ENCODE measurements at places on chromosomes 7 and 10.

DNA sequence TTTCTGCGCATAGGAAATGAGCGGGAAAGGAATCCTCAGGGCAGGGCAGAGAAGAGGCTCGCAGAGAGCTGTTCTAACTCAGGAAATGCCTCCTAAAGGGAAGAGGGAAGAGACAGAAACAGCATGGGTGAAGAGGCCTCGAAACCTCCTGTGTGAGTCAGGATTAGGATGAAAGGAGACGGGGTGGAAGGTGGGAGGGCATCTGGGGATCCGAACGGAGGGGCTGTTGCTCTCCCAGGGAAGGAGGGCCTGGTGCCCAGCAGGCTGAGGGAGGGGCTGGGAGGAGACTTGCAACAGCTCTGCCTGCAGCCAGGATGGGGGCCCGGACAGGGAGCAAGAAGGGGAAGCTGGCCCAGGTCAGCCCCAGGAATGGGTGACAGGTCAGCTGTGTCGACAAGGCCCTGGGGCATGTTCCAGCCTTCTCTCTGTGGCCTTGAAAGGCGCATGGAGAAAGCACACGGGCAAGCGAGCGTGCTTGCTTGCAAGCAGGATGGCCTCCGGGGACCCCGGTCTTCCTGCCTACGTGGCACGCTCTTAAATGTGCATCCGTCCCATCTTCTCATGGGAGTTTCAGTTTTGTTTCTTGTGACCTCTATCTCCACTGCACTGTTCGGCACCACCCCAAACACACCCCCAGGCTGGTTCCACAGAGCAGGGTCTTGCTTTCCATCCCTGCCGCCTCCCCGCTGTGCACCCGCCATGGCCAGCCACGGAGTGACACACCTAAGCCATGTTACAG lies 63.5 kb downstream of the HIPK2 start:
- DNase-seq, result no peak

DNA sequence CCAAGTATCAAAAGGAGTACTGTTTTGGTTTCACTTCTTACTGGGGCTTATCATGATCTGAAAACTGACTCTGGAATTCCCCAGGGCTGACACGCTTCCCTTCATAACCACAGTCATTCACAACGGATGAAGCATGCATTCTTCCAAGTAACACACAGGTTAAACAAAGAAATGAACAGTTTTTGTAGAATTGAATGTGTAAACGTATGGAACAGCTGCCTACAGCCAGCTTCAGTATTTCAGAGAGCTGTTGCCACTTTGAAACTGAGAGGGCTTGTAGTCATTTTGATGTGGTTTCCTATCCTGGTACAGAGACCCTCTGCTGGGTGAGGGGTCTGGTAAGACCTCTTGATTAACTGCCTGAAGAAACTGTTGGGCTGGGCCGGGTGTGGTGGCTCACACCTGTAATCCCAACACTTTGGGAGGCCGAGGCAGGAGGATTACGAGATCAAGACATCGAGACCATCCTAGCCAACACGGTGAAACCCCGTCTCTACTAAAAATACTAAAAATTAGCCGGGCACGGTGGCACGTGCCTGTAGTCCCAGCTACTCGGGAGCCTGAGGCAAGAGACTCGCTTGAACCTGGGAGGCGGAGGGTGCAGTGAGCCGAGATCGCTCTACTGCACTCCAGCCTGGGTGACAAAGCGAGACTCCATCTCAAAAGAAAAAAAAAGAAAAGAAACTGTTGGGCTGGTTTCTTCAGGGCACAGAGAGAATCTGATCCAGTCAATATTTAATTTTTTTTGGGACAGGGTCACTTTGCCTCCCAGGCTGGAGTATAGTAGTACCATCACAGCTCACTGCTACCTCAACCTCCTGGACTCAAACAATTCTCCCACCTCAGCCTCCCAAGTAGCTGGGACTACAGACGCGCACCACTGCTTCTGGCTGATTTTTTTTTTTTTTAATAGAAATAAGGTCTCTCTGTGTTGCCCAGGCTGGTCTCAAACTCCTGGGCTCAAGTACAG lies 4.7 kb downstream of the NFE2L3 start:
- DNase-seq, result no peak

- DNase-seq, result no peak
Measured at GRCh38 chr10:80371467-80371866, 14.9 kb downstream of the DYDC2 start.

DNA sequence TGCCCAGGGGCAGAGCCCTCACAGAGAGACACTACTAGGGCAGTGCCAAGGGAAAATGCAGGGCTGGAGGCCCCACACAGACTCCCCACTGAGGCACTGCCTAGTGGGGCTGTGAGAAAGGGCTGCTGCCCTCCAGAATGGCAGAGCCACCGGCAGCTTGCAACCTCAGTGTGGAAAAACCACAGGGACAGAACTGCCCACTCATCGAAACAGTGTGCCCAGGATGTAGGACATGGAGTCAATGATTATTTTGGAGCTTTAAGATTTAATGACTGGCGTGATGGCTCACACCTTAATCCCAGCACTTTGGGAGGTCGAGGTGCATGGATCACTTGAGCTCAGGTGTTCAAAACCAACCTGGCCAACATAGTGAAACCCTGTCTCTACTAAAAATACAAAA lies 27.5 kb upstream of the MSS51 start:
- DNase-seq, result no peak

DNA sequence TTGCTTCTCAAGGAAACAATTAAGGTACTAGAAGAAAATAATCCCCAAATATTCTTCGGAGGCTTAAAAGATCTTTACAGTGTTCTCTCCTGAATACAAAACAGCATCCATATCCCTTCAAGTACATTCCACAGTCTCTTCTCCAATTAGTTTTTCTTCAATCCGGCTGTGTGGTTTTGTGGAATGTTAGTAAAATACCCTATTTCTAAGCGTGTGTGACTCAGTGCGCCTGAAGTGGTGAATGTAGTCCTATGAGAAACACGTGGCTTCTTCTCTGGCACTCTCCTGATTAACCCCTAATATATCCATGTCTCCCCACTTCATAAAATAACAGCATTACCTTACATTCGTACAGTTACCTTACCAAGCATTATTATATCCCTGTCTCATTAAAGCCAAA lies 570.2 kb downstream of the ARL4A start:
- DNase-seq, result no peak

- DNase-seq, result no peak
Measured at GRCh38 chr7:30309842-30310435, 25.5 kb downstream of the ZNRF2 start.

- DNase-seq, result no peak
Measured at GRCh38 chr10:129323879-129324278, 143.2 kb upstream of the MGMT start.

DNA sequence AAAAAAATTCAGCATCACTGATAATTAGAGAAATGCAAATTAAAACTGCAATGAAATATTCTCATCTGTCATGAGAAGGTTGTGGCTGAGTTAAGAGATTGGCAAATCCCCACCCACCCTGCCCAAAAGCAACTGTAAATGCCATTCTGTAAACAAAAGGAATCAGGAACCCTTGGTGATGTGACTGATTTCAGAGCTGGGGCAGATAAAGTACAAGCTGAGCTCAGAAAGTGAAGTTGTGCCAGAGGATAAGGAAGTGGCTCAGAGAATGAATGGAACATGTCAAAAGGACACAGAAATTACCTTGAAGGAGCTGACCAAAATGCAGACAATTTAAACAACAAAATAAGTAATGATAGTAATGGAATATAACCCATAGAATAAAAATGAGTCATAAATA lies 32.7 kb upstream of the ARMS2 start:
- DNase-seq, result no peak

DNA sequence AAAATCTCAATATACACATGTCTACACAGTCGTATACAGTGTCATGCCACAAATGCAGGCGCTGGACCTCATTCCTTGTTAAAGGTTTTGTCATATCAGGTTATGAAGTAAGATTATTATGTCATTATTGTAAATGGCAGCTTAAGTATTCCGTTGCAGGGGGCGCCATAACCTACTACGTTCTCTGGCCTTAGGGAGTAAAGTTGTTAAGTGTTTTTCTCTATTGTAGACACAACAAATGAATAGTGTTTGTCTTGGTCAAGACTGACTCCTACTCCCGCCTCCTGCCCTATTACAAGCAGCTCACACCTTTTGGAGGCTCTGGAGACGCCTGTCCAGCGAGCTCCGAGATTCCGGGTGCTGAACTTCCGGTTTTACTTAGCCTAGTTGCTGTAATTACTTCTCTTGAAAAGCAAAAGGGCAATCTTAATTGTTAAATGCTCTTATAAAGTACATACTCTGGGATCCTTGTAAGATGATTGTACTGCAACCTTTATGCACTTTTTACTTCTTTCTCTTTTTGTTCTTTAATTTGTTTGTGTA lies 994 bp downstream of the GATAD1 start:
- DNase-seq, result no peak

- DNase-seq, result no peak
Measured at GRCh38 chr7:155358948-155359712, 61.5 kb downstream of the INSIG1 start.

DNA sequence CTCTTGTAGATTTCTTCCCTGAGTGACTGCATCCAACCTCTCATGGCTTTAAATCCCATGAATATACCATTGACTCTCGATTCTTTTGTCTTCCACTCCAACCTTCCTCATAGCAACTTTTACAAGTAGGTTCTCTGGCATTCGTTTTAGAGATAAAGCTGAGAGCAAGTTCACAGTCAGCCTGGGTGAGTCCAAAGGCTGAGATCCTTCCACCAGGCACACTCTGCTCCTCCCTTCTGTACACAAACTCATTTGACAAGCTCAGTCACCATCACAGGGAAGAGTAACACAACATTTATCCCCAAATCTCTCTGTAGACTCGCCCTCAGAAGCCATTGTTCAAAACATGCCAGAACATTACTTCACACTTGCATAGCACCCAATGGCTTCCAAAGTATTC lies 10.9 kb downstream of the CTTNBP2 start:
- no peak for DNase-seq

- no peak for DNase-seq
Measured at GRCh38 chr10:30656233-30656632, 26.7 kb upstream of the LYZL2 start.

GRCh38 chr10:117131376-117132327 lies 6.4 kb downstream of the VAX1 start:
- DNase-seq, result no peak

GRCh38 chr7:79874797-79875196 lies 259.8 kb upstream of the GNAI1 start:
- DNase-seq, result no peak

DNA sequence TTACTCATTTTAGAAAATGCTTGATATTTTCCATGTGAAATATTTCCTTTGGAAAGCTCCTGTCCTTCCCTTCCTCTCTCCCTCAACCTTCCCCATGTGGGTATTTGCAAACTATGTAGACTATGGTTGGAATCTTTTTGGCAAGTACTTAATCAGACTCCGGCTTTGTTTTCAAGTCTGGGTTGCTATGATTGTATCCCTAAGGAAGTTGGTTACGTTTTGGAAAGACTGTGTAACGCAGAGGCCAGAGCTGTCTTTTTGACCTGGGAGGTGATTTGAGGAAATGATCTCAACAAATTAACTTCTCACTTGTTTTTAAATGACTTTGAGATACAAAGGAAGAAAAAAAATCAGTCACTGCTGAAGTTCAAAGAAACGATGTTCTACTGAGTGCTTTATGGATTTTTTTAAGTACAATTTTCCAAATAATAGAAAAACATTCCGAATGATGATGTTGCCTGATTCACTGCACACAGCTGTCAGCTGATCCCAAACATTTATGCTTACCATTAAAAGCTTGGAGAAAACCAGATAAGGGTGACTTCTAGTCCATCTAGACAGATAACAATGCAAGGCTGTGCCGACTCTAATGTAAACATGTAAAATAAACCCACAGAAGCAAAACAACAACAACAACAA lies 145.5 kb upstream of the CELF2 start:
- no peak for DNase-seq

GRCh38 chr10:83289373-83289772 lies 849.9 kb upstream of the GHITM start:
- no peak for DNase-seq

- DNase-seq, result no peak
Measured at GRCh38 chr10:14656052-14656730, 118.5 kb downstream of the FAM107B start.

- no peak for DNase-seq
Measured at GRCh38 chr10:89783406-89783805, 82.0 kb downstream of the KIF20B start.

DNA sequence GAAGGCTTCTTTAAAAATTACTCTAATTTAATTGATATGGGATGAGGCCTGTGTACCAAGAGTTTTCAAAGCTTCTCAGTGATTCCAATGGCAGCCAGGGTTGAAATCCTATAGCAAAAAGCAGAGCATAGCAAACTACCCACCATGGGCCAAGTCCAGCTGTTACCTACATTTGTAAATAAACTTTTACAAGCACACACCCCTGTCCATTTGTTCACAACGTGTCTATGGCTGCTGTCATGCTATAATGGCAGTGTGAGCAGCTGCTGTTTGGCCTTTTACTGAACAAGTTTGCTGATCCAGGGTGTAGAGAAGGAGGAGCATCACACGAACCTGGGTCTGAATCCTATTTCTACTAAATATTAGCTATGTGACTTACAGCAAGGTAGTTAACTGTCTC lies 50.0 kb downstream of the NPY start:
- no peak for DNase-seq

DNA sequence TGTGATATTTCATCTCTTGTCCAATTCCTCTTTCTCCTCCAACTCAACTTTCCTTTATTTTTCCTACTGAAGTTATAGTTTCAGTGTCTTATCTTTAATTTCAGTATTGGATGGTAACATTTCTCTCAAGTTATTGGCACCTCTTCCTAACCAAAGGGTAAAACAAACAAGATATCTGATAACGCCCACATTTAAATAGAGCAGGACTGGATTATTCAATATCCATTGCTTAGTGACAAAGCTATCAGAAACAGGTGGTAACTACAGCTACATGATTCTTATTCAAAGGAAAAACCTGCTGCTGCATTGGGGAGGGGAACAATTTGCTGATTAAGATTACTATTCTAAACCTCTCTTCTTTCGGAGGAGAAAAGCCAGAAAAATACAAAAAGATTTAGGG lies 87.8 kb downstream of the TAF3 start:
- DNase-seq, result no peak

GRCh38 chr10:729213-729612 lies 39.7 kb upstream of the DIP2C start:
- no peak for DNase-seq

GRCh38 chr7:17560516-17560915 lies 262.1 kb downstream of the AHR start:
- DNase-seq, result no peak

- no peak for DNase-seq
Measured at GRCh38 chr10:28788252-28788651, 110.9 kb downstream of the BAMBI start.

- no peak for DNase-seq
Measured at GRCh38 chr10:59072038-59072437, 104.4 kb upstream of the PHYHIPL start.

DNA sequence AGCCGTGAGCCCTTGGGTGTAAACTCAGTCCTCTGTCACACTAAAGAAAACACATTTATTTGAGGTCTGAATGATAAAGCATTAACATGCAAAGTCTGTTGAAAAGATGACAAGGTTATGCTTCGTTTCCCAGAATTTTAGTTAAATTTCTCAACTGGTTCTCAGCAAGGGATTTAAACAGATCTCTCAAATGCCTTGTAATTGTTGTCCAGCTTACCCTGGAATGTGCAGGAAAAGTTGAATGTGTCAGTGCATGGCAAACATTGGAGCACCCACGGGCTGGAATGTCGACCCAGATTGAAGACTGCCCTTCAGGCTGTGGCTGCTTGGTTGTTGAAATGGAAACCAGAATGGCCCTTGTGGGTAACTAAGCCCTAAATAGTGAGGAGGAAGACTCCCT lies 191.8 kb downstream of the TRIL start:
- DNase-seq, result no peak

- no peak for DNase-seq
Measured at GRCh38 chr10:103241262-103242011, 4.2 kb upstream of the RPEL1 start.
